CD4-positive, alpha-beta T cell treated with Interleukin-21 for 1 hour (primary cell): ENCODE measurements at places on chromosomes 1 and 21.

DNA sequence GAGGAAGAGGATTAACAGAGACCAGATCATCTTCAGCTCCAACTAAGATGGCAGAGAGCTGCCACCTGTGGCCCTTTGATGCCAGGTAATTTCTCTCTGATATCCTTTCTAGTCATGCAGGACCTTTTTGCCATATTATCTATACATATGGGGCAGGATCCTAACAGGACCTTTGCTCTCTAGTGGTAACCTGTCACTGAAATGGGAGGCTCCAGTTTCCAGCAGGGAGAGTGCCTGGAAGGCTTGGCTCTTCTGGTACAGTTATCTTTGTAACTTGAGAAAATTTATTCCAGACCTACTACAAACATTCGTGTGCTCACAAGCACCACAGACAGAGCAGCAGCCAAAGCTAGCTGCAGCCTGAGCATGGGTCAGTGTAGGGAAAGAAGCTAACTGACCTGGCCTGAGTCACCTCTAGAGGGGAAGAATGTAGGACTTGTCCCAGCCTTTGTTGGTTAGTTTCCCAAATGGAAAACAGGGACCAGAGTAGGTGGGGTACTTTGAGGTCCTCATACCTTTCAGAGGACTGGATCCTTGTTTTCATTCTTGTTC is 86.5 kb upstream of the MACF1 start:
- DNase-seq: no peak

DNA sequence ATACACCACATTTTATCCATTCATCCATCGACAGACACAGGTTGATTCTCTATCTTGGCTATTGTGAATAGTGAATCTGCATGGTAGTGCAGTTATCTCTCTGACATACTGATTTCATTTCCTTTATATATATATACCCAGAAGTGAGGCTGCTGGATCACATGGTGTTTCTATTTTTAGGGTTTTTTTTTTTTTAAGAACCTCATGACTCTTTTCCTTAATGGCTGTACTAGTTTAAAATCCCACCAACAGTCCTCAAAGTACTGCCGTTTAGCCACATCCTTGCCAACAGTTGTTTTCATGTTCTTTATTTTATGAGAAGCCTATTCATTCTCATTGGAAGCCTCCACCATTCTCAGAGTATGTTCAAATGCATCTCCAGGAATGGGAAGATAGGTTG is 258.7 kb upstream of the SNX7 start:
- DNase-seq: no peak

GRCh38 chr1:67463298-67463955 is 33.2 kb upstream of the SERBP1 start:
- DNase-seq: no peak

- no peak for DNase-seq
Measured at GRCh38 chr1:216186816-216187215, 236.4 kb downstream of the USH2A start.

- peak; percentile 22 for DNase-seq
Measured at GRCh38 chr1:155961937-155962336, 16.4 kb downstream of the ARHGEF2 start.

DNA sequence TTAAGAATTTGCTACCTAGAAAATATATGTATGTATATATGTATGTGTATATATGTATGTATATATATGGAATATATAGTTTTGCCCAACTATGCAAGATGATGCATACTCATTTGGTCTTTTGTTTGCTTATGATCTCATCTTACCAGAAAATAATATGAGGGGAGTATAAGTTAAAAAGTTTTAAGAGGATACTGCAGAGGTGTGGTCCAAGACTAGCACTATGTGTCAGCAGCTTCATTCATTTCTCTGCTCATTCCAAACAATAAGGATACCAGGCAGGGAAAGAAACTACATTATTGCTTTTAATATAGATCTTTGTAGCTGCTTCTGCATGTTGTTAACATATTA is 22.8 kb downstream of the RCOR3 start:
- no peak for DNase-seq

- DNase-seq: no peak
Measured at GRCh38 chr1:183989078-183989577, 48.4 kb downstream of the COLGALT2 start.
